T47D (cell line): ENCODE measurements at places on chromosomes 5 and 9.

DNA sequence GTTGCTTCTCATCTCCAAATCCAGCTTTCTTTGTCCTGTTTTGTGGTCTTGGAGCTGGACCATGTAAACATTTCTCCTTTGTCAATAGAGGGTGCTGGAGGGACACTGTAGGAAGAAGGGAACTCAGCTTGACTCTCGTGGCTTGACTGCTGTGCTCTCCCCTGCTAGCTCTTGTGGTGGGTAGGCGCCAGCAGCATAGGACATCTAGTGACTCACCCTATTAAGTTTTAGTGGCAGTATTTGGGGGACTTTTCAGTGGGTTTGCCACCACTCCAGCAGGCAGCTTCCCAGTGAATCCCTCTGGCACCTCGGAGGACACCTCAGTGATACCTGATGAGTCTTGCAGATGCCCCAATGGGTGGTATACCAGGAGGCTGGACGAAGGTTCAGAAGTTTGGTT is 97.8 kb downstream of the TSSK1B start:
- DNase-seq, result peak; percentile 66

DNA sequence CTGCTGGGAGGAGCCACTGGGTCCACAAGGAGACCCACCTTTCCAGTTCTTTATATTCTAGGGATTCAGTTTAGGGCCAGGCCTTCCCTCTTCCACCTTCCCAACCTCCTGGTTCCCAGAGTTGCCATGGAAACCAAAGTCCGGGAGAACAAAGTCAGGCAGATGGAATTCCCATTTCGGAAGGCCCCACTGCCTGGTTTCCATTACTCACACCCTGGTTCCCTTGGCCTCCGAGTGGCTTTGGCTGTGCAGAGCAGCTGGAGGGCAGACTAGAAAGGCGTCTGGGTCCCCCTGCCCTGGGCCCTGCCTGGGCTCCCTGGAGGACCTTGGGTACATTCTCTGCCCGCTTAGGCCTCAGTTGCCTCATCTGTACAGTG is 136.1 kb downstream of the RGS3 start:
- DNase-seq, result no peak

- DNase-seq, result peak; percentile 97
These were observed 6.1 kb downstream of the SARDH start for GRCh38 chr9:133731876-133732638.

DNA sequence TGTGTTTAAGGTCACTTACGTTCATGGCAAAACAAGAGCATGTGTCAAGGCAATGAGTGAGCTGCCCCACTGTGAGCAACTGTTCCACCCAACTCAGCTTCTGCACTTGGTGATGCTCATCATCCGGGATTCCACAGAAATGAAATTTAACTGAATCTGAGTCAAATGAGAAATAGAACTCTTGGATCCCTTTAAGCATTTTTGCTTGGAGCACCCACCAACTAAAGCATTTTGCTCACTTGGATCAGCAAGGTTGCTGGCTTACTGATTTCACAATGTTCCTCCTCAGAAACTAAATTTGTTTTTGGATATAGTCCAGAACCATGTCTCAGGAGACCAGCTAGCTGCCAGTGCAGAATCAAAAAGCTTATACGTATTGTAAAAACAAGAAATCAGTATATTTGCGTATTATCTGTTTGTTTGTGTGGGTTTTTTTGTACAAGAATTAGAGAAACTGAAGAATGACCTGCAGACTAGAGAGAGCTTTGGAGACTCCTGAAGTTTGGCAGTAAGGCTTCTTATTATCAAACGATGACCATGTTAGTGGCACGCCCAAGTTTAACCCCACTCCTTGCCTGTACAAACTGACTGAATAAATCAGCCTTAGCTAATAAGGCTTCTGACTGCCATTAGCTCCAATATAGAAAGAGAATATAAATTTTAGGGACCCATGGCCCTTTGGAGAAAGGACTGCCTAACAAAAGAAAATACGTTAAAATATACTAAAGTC is 153.8 kb upstream of the FST start:
- no peak for DNase-seq

DNA sequence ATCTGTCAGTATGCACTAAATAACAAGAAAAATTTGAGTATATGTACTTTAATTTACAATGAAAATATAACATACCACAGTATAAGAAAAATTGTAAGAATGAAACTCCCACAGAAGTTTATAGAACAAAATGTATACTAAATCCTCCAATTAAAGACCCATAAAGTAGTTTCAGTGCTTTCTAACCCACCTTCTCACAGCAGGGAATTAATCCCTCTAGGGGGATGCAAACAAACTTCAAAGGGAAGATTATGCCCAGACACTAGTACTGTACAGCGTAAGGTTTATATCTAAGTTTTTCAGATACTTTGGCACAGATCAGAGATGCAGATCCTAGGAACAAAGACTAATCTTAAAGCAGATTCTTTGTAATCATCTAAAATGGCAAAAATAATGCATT is 57.2 kb downstream of the DENND1A start:
- DNase-seq, result no peak

DNA sequence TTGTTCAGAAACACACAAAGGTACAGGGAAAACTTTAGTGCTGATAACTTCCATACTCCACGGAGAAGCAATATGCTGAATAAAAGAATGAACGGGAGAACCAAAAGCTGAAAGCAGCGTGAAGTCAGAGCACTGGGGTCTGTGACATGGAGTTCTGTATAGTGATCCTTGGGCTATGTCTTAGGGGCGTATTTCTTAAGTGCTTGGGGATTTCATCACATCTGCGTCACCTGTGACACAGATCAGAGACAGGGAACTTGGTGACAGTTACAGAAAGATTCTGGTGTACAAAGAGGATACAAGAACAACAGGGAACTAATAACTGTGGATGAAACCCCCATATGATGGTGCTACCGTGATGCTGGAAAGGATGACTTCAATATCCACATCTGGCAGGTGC is 81.9 kb downstream of the MARCHF3 start:
- no peak for DNase-seq
